NCI-H345 (cell line): ENCODE measurements at places on chromosomes 1 and 21.

DNA sequence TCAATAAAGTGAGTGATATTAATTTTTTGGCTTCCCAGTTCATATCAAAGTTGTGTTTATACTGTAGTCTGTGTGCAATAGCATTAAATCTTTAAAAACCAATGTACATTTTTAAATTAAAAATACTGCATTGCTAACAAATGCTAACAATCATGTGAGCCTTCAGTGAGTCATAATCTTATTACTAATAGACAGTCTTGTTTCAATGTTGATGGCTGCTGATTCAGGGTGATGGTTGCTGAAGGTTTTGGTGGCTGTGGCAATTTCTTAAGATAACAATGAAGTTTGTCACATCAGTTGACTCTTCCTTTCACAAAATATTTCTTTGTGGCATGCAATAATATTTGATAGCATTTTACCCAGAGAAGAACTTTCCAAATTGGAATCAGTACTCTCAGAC, 109.0 kb downstream of the ZMYM4 start:
- DNase-seq = no peak

- peak; percentile 80 for DNase-seq
Observed at GRCh38 chr1:19338323-19338762, 26.2 kb downstream of the SLC66A1 start.

GRCh38 chr1:12345350-12346217, 115.8 kb downstream of the VPS13D start:
- no peak for DNase-seq

DNA sequence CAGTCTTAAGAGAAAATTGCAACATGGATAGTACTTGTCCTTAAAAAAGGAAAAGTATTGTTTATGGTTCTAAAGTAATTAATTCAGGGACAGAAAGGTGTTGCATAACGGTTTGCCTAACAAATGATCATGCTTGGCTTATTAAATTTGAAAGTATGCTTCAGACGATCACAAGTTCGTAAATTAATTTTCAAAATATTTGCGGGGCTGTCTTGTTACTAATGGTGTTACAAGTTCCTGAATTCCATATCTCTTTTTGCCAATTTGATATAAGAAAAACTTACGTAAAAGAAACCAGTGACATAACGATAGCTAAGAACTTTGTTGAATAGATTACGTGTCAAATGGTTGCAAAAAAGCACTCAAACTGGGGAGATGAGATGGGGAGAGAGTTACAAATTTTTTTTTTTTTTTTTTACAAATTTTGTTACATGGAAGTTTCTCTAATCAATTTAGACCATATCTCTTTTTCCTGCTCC, 1.3 kb downstream of the AGO3 start:
- DNase-seq = no peak
